NCI-H146 (cell line): ENCODE measurements at places on chromosomes 11 and 22.

- DNase-seq = no peak
Measured at GRCh38 chr11:8327761-8328192, 64.1 kb upstream of the LMO1 start.

DNA sequence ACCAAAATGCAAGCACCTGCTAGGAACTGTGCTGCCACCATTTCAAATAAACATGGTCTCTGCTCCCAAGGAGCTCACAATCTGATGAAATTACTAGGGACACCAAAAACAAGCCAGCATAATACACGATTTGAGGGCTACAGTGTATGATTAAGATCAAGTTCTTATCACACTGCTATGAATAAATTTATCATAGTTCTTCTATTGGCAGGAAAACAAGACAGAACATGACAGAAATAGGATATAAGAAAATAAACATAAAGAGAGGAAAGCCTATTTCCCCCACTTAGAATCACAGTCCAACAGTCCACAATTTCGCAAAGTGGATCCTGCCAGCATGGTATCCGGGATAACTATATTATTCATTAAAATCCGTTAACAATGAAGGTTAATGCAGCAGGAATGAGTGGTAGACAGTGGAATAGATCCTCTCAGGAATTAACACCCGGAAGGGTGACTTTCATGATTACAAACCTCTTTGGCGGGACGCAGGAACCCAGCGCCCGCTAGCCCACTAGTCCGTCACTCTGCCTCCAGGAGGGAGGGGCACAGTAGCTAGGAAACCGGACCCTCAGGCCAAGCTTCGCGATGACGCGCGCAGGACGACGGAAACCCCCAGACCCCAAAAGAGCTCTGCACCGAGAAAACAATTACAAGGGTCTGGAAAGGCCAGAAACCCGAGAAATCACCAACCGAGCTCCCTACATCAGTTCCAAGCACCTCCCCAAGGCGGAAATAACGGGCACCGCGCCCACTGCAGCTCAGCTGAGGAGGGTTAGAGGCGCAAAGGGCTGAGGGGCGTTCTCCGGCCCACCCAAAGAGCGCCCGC lies 607 bp downstream of the CCDC82 start:
- peak; percentile 74 for DNase-seq

GRCh38 chr11:83681031-83681781 lies 395.0 kb upstream of the CCDC90B start:
- DNase-seq = no peak

DNA sequence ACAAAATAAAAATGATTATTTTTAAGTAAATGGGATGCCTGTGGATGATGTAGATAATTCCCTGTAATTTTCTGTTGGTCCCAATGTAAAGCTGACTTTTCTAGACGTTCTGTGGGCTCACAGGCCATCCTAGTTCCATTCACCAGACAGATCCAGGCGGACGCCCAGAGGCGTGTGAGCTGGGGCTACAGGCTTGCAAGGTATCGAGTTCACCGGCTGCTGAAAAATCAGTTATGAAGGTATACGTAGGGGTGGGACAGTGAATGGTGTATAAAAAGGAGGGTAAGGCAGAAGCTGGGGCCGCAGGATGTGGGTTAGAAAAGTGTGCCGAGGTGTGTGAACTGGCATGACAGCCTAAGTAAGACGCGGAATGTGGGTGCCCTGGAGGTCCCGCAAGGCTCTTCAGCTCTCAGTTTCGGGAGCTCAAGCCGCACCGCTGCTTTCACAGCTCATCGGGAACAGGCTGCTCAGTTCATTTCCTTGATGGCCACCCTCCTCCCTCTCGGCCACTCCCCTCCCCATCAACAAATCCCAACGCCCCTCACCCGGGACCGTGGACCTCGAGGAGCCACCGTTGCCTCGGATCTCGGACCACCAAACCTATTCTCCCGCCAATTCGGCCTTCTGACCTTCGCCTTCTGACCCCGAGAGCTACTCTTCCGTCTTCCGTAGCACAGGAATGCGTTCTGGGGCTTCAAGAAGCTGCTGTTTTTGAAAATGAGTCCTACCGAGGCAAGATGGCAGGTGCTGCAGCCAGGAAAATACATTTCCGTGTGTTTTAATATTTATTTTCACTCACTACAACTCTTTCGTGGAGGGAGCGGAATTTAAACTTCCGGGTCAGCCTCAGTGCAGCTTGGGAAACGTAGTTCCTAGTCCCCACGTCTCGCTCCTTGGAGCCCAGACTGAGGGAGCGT lies at the start of gene XNDC1N:
Gene XNDC1N (minus strand): TSS at position 775 of the 917 bp plus-strand sequence. CDS start 5,241 bp downstream, outside the sequence.
- peak; percentile 88 for DNase-seq

DNA sequence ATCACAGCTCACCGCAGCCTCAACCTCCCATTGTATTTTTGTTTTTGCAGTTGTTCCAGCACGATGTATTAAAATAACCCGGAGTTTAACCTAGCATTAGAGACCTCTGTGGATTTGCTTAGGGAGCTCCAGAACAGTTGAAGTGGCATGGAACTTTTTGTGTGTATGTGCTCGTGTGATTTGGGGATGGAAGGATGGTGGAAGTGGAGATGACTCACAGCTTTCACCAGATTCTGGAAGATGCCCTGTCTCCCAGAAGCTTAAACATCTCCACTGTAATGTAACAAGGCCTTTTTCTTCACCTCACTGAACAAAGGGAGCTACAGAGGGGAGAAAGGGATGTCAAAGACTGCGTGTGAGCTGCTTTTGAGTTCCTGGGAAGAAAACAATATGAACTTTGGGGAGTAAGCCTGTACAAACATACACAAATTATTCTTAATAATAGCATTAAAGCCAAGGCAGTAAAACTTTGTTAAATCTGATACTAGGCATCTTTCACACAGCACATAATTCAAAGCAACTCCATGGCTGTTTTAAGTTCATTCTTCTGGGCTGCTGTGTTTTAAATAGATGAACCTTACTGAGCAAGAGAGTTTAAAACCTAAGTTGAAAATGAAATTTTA lies 226.4 kb downstream of the ADAMTS15 start:
- no peak for DNase-seq

DNA sequence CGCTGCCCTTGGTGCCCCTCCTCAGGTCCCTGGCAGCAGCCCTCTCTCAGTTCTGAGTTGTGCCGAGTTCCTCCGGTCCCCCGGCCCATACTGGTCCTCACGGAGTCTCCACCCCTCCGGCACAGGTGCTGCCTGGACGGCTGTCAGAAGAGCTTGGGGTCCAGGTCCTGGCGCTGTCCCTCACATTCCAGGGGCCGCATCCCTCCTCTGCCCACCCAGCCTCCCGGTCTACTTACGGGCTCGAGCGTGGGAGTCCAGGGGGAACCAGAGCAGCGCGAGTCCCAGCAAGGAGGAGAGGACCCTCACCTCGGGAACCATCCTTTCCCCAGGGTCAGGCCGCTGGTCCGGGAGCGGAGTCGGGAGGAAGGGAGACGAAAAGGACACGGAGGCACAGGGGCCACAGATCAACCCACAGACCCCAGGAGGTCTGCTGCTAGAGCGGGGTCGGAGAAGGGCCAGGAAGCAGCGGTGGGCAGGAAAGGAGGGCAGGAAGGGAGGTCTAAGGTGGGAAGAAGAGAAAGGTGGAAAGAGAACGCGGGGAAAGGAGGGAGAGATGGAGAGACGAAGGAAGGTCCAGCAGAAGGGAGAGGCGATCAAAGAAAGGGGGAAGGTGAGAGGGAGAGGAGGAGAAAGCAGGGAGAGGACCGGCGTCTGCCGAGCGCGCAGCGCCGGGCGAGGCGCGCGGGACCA lies 510 bp downstream of the CHRDL2 start:
- peak; percentile 29 for DNase-seq

DNA sequence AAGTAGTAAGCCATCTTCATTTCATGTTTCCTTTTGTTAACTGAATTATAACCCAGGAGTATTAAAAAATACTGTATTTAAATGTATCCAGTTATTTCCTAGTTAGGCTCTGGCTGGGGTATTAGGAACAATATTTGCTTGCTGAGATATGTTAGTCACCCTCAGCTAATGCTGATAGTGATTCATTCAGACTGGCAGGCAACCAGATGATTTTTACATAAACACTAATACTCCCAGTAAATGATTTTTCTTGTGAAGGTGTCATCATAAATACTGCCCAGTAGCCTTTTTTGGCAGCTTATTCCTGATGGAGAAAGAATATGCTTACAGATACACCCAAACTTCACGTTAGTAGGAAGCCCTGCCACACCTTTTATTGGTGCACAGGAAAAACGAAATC lies 8.1 kb downstream of the YWHAH start:
- DNase-seq = no peak

DNA sequence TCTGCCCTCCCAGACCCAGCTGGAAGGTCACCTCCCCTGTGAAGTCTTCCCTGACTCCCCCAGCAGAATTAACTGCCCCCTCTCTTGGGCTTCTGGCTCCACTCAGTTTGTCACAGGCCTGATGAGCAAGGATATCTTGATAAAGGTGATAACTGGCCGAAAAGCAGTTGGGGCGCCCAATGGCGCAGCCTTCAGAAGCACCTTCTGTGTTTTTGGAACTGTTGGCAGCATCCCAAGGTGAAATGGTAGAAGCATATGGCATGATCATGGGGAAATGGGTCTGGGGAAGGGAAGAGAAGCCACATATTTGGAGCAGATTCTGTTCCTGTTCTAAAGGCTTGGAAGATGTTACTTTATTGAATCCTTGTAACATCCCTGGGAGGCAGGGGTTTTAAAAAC lies 2.8 kb upstream of the TAB1 start:
- DNase-seq = no peak

GRCh38 chr11:24225501-24225900 lies 271.4 kb upstream of the LUZP2 start:
- no peak for DNase-seq

DNA sequence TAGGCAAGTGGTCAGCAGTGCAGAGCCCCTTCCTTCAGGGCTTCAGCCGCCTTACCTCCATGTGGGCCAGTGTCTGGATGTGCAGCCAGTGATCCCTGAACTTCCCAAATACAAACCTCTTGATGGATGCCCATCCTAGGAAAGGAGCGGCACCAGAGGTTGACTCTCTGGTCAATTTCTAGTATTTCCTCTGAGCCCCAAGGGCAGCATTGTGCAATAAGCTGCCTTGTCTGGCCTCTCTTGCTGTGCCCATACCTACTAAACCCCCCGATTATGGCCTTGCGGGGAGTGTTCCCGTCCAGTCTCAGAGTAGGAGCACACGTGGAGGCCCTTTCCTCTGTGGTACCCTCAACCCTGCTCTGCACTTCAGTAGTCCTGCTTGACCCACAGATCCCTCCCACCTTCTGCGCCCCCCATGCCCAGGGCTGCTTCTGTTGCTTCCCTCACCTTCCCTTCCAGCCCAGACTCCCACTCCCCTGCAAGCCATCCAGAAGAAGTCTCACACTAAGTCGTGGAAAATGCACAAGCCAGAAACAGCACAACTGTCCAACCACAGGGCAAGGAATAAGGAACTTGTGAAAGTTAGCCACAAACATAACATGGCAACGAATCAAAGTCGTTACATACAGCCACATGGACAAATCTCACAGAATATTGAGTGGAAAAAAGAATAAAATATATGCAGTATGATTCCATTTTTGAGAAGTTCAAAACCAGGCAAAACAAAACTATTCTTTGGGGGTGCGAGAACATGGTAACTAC lies 39.6 kb upstream of the HORMAD2 start:
- DNase-seq = no peak

- no peak for DNase-seq
Measured at GRCh38 chr11:121449123-121449522, 3.0 kb upstream of the SORL1 start.

- DNase-seq = no peak
Measured at GRCh38 chr22:24144056-24144777, 37.1 kb upstream of the SUSD2 start.
